ENCODE measurements at places on chromosomes 1 and 21. TPM values are rescaled to one million over a fixed set of nuclear protein-coding genes. Genes with fewer than 3 reads are reported as not detected.

Gene RPE65
- 0.10 TPM for total RNA-seq

DNA sequence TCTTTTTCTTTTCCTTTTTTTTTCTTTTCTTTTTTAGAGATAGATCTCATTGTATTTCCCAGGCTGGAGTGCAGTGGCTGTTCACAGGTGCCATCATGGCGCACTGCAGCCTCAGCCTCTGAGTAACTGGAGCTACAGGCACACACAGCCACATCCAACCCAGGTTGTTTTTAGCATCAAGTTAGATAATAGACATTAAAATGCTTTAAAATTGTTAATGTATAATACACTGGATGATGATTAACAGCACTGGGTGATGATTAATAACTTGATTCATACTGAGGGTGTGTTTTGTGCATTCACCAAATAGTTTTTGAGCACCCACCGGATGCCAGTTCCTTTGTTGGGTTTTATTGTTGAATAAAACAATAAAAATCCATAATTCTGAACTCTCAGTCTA is 75.2 kb downstream of the BEND5 start:
- DNase-seq = no peak

- no peak for DNase-seq
Measured at GRCh38 chr1:116693759-116694480, 26.4 kb upstream of the IGSF3 start.

GRCh38 chr1:121558514-121558913 is 373.7 kb downstream of the SRGAP2C start:
- DNase-seq = peak; percentile 3

DNA sequence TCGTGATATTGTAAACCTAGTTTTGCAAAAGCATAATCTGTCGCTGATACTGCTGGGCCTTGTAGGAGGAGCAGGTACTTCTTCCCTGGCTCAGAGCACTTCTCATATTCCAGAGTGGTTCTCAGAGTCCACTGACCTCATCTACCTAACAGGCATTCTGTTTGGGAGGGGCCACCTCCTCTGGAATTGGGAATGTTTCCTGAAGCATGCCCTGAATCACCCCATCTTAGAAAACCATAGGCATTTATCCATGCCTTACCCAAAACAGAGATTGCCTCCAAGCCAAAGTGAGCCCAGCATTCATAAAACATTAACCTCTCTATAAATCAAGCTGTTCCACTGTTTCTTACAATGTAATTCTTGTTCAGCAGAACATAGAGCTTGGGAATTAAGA is 35.1 kb downstream of the SLC44A3 start:
- no peak for DNase-seq

Gene DNAJC11
- 33.0 TPM for total RNA-seq
